ENCODE measurements at places on chromosomes 2 and 18.

- DNase-seq: no peak
These were observed 80.4 kb downstream of the CELF4 start for GRCh38 chr18:37484983-37485834.

- DNase-seq: no peak
These were observed 37.0 kb upstream of the CTDP1 start for GRCh38 chr18:79642626-79643025.

GRCh38 chr2:70991142-70991541, 3.5 kb downstream of the TEX261 start:
- DNase-seq: no peak

- DNase-seq: no peak
These were observed 162.8 kb downstream of the MGAT5 start for GRCh38 chr2:134416637-134417036.

DNA sequence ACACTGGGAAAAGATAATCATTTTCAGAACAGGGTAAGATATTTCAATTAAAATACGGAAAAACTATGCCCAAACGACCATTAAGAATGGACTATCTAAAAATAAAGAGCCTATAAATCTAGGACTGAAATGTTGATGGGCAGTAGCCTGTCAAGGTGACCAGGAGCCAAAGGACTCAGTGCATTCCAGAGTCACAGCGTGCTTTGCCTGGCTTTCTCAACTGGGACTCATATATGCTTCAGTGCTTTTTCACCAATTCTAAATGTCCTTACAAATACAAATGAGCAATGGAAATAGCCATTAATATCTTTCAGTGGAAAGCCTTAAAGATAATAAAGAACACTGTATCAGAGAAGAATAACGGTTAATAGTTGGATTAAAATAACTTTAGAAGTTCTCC, 35.4 kb downstream of the PREPL start:
- DNase-seq: no peak

GRCh38 chr2:32991091-32991845, 44.5 kb downstream of the LTBP1 start:
- DNase-seq: no peak

GRCh38 chr2:85015653-85016360, 44.8 kb downstream of the KCMF1 start:
- no peak for DNase-seq

DNA sequence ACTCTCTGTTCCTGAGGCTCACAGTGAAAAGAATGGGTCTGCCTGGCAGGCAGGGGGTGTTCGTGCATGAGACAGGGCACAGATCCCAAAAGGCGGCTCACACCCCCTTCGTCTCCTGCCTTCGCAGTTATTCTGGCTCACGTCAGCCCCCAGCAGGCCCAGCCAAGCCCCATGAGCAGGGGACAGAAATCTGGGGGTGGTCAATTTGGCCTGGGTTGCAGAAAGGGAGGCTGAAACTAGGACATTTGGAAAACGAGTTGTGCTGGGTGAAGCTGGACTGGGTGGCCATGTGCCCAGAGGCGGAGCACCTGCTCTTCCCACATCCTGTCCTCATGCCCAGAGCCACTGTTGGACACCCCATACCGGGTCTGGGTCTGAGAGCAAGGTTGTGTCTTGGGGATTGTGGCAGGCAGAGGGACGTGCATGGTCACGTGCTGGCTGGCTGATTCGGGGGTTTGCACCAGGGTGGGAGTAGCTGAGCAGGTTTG, 99.0 kb upstream of the MCFD2 start:
- DNase-seq: no peak

DNA sequence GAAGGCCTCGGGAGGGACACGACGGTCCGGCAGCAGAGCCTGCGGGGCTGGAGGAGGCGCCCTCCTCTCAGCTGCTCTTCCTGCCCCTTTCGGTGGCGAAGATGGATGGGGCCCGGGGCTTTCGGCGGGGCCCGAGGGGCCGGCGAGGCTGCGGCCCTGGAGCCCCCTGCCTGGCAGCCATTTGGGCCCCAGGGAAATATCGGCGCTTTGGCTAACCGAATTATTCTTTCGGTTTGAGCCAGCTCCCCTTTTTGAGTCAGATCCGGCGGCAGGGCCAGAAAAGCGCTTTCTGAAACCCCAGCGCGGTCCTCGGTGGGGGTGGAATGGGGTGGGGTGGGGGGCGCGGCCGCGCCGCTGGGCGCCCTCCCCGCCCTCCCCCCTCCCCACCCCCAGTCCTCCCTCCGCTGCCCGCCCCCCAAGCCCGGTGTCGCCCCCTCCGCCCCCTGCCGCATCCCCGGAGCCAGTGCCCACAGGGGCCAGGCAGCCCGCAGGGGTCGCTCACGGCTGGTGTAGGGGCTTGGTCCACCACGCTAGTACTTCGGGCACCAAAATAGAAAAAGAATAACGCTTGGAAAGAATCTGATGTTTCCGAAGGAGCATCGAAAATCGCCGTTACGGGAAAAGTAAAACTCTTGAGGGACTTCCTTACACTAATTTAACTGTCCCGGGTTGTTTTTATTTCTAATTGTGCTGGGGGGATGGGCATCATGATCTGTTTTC, 9.1 kb upstream of the ARID5A start:
- no peak for DNase-seq

GRCh38 chr2:8151888-8152287, 530.0 kb upstream of the ID2 start:
- DNase-seq: no peak

- no peak for DNase-seq
These were observed 68.3 kb upstream of the LRP1B start for GRCh38 chr2:142199073-142199472.

DNA sequence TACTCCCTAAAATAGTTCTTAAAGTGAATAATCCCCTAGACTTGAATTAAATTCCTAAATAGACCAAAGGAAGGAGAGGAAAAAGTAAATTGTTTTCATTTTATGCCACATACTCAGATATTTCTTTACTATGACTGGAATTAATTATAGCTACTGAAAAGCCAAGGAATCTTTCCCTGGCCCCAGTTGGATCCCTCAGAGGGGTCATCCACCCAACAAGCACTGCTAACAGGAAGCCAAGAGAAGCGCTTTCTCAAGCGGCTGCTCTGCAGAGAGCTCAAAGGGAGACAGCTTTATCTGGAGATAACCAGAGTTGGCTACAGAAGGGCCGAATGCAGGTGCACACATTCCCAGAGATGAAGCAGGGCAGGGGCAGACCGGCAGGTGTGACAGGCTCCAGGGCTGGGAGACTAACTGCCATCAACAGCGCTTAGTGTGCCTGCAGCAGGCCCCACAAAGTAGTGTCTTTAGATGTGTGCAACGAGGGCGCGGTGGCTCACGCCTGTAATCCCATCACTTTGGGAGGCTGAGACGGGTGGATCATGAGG, 51.1 kb downstream of the POLR1A start:
- DNase-seq: no peak

- DNase-seq: no peak
These were observed 15.0 kb downstream of the LYPD1 start for GRCh38 chr2:132654968-132655367.

DNA sequence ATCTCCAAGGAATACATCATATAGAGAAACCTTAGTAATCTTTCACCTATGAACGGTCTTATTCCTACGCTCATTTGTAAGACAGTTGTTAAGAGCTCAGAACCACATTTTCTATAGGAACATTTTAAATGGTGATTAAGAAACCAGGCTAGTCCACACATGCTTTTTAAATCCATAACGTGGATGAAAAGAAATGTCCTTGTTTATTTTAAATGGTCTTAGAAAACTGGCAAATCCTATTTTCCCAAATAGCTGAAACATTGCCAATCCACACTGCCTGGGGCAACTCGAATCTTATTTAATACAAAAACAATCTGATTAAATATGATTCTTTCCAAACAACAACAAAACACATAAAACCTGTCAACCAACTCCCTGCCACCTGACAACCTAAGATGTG, 23.7 kb downstream of the METTL8 start:
- DNase-seq: no peak

- DNase-seq: no peak
These were observed 32.9 kb downstream of the ACTR3 start for GRCh38 chr2:113922784-113923183.

DNA sequence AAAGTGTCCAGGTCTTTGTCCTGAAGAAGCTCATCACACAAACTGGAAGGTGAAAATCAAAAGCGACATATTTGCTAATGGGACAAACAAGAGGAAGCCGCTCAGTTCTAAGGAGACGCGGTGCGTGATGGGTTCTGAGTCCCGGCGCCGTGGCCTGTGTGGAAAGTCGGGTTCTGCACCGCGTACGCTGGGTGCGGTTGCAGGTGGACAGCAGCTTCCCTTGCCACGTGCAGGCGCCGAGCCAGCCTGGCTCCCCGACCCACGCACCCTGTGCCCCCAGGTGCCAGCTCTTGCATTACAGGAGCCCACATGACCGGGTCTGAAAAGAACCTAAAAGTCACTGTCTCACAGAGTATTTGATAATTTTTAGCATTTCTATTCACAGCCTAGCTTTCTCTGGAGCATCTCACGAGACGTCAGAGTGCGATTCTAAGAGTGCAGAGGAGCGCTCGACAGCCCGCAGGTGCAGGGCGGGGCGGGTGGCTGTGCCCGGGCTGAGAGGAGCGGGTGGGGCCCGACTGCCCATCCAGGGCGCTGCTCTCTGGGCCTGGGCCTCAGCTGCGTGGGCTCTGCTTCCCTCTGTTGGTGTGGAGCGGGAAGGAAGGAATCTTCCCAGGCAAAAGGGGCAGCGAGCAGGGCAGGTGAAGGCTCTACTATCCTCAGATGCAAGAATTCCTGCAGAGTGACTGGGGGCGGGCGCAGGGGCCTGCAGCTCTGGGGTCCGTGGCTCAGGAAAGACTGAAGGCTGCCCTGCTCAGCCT, 39.4 kb downstream of the MYT1L start:
- no peak for DNase-seq

DNA sequence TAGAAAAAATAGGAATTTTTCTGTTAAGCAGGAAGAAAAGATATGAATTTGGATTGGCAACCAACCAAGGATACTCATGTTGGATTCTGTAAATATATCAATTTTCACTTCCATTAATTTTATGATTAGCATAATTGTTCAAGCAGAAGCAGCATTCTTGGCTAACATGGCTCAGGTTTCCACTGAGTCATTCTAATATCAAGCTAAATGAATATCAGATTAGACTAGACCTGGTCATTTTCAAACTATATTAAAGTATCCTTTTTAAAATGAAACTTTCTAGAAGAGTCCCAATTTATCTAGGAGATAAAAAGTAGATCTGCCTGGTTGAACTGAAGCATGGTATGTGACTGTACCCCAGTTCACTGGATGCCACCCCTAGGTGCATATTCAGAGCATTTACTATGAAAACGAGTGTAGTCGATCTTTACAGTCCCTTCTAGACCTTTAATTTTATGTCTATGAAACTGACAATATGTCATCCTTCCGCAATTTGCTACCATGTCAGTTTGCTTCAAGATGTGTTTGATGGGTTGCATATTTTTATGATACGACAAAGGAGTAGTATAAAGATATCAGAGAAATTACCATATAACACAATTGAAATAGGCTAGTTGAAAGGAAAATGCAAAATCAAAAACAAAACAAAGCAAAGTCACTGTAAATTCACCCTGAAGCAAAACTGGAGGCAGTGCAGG, 704.9 kb downstream of the ERBB4 start:
- DNase-seq: no peak

DNA sequence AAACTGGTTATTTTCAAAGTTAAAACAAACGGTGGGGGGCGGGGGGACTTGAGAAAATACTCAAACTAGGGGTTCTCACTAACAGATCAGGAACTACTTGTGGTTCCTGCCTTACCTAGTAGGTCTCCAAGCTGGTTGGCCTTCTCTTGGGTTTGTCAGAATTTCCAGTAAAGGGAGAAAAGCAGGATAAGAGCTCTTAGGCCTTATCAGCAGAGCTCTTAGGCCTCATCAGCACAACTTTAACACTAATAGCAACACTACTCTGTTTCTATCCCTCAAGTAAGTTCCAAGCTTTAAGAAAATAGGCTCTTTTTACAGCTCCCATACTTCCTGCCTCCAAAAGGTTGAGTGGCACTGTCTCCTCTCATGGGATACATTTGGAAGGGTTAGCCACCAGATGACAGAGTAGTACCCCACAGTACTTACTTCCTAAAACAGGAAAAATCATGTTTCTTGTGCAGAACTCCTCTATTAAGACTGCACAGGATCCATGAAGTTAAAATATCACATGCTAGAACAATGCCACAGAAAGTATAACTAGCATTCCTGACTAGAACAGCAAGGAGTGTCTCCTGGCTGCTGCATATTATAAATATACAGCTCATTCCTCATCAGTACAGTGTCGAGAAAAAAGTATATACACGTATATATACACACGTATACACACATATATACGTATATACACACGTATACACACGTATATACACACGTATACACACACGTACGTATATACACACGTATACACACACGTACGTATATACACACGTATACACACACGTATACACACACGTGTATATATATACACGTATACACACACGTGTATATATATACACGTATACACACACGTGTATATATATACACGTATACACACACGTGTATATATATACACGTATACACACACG, 6.1 kb downstream of the FBXO11 start:
- DNase-seq: no peak

- no peak for DNase-seq
These were observed 497.9 kb upstream of the FANCL start for GRCh38 chr2:58739033-58739432.

DNA sequence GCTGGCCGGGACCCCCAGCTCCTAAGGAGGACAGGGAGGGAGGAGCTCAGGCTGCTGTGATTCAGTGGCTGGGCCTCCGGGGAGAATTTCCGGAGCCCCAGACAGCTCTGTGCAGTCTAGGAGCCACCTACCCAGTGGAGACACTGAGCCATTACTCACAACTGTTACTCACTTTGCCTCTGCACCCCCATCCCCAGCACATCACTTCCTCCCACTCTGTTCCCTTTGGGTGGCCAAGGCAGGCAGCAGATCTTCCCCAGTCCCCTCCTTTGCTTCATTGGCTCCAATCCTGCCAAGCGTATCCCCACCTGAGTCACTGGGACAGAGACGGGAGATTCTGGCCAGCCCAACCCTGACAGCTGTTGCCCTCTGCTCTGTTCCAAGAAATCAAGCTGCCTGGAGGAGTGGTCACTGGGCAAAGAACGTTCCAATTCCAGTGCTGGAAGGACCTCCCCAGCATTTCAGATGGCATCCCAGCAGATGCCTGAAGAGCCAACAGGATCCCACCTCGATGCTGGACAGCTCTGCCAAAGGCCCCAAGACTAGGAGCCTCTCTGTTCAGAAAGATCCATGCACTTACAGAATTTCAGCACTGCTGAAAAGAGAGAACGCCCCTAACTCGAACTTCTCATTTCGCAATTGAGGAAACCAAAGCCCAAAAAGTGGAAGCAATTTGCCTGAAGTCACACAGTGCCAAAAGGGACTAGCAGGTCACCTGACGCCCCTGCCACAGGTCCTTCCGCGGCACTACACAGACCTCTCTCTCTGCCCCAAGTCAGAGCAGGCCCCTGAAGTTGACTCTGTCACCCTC, 68.3 kb downstream of the TNS1 start:
- DNase-seq: no peak

- no peak for DNase-seq
These were observed 6.7 kb downstream of the SPATA3 start for GRCh38 chr2:231002641-231003040.

DNA sequence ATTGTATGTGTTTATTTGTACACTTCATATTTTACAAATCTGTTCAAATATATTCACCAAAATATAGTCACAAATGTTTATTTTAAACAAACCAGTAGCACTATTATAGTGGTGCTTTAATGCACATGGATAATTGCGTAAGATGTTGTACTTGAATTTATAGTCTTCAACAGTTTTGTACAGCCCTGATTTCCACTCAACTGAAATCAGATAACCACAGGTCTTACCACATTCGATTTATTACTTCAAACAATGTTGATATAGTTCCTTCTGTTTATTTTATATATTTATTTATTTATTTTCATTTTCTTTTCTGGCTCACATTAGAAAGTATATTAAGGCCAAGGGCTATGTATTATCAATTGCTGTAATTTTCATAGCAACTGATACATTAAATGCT, 99.4 kb upstream of the ZNF804A start:
- DNase-seq: no peak
